ENCODE measurements at places on chromosomes 7 and 10.

- DNase-seq = no peak
Measured at GRCh38 chr10:11757821-11758463, 15.8 kb downstream of the ECHDC3 start.

- DNase-seq = no peak
Measured at GRCh38 chr7:25430200-25430931, 202.1 kb upstream of the NPVF start.

DNA sequence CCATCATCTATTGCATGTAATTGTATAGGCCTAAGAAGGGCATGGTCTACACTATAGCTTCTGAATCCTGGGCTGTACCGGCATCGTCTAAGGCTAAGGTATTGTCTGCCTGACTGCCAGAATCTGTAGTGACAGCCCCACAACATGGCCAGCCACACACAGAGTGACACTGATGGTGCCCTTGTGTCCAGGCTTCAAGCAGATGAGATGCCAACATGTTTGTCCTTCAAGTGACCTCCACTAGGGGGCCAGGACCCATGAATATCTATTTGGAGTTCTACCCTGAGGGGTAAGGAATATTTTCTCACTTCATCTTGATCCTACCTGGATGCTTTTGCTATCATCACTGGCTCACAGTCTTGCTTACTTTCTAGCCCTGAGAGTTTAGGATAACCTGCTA, 1.5 kb downstream of the CYP3A7 start:
- DNase-seq = no peak

DNA sequence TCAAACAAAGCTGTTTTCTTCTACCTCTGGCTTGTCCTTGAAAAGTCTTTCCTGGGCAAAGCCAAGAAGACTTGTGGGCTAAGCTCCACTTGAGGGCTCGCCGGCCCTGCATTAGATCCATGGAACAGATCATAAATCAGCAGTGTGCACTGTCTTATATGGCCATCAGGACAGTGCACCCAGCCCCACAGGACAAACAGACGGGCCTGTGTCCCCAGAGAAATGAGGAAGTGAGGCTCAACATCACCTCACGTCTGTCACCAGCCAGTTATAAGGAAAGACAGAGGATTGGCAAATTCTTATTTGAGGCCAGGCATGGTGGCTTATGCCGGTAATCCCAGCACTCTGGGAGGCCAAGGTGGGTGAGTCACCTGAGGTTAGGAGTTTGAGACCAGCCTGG, 12.3 kb upstream of the IFT22 start:
- DNase-seq = no peak

All from NCI-H1930 (cell line).